Activated CD8-positive, alpha-beta memory T cell treated with anti-CD3 and anti-CD28 coated beads for 48 hours (primary cell): ENCODE measurements at places on chromosomes 7 and 10.

DNA sequence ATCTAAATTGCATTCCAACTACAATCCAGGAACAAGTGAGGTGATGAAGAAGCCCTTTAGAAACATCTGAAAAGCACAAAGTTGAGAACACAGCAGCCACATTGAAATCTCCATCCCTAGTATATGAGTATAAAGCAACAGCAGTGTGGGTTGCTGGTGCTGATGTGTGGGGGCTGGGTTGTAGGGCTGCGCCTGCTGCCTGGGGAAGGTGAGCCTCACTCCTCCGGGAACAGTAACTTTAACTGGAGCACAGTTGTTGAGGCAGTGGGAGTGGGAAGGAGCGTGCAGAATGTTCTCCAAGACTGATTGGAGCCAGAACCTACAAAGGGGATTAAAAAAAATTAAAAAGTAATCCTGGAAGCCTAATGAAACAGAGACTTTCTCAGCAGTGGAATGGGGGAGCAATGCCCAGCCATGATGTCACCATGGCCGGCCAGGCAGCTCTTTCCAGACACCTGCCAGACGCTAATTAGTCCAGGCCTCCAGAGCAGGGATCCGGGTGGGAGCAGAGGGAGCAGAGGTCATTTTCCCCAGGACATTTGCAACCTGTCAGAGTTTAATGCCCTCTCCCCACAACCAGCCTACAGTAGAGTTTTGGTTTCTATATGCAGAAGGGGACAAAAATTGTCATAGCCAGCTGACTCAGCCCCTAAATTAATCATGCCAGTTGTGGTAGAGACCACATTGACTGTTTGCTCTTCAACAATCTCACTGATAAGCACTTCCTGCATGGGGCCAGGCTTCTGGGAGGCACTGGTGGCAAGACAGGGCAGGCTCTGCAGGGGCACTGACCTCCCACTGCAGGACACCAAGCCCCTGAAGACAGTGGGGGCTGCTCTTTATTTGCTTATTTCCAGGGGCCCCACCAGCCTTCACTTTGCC lies 133.0 kb upstream of the ZNF32 start:
- no peak for DNase-seq

- no peak for DNase-seq
These were observed 40.7 kb downstream of the AHR start for GRCh38 chr7:17339139-17339538.

DNA sequence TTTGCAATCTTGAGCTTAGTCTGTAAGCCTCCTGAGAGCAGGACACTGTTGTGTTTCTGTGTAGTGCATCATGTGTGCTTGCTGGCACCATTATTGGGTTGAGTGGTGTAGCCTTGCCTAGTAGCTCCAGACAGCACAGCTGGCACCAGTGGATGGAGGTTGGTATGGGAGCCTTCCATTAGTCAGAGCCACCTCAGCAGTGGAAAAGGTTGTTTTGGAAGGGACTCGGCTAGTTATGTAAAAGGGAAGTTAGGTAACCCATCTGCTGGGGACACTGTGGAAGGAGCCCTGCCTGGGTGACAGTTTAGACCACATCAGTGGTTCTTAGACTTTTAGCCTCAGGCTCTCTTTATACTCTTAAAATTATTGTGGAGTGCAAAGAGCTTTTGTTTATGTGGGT lies 16.3 kb downstream of the MINDY4 start:
- DNase-seq, result no peak

GRCh38 chr10:86684331-86685097 lies 16.2 kb downstream of the LDB3 start:
- no peak for DNase-seq

DNA sequence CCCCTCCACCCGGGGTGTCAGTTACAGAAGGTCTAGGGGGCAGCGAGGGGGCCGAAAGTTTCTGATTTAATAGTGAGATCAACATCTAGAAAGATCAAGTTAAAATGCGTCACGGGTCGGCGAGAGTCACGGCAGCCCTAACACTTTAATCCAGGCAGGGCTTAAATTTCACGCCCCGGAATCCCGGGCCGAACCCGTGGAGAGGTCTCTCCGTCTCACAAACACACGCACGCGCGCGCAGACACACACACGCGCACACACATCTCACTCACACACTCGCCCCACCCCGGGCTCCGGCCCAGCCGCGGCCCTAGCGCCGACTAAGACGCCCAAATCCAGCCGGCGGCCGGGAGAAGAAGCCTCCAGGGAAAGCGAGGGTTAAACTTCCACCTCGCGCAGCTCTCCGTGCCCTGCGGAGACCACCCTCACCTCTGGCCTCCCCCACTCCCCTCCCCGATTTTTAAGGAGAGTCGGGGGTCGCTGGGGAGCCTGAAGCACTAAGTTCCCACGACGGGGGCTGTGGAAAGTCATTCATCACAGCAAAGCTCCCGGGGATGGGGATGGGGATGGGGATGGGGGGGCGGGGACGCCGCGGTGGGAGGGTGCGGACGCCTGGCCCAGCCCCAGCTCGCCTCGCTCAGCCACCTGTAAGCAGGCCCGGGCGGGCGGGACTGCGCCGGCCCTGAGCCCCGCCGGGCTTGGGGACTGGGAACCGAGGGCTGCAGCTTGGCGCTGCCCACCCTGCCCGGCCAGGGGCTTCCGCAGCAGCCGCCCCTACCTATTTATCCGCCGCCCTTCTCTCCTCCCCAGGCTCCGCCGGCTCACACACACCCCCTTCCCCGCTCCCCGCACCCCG lies 1.6 kb downstream of the PDGFA start:
- no peak for DNase-seq

- DNase-seq, result no peak
These were observed 44.7 kb upstream of the ZEB1 start for GRCh38 chr10:31274310-31274709.

DNA sequence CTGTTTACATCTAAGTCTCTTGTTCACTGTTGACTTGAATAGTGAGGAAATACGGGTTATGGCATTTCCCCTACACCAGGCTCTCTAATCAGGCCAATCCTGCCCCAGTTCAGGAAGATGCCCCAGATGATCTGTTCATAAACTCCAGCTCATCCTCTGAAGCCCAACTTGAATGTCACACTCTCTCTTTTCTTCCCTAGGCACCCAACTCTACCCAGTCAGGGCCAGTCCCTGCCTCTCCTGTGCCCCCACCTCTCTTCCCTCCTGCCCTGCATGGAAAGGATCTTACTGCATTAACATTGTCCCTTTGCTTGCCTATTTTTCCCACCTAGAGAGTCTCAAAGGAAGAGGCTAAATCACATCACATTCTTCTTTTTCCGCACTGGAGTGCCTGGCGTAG lies 10.6 kb upstream of the TRPV6 start:
- DNase-seq, result no peak

- DNase-seq, result no peak
These were observed 52.7 kb downstream of the NHLRC2 start for GRCh38 chr10:113907166-113907565.

GRCh38 chr7:17150018-17150417 lies 148.4 kb upstream of the AHR start:
- DNase-seq, result no peak

GRCh38 chr7:3068530-3068929 lies 24.9 kb upstream of the CARD11 start:
- no peak for DNase-seq

DNA sequence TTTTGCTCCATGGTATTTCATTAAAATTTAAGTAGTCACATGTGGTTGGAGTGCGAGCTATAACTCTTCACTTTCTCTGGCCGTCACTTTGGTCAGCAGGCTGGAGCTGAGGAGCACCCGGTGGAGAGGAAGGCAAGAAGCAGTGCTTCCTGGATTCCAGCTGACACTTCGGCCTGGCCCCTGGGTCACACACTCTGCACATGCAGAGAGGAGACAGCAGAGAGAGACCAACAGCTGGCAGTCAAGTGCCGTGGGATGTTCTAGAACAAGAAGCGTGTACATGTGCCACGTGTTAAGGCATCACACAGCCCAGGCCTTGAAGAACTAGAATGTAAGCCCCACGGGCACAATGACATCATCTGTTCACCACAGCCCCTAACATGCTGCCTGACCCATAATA lies 30.1 kb downstream of the PSAP start:
- no peak for DNase-seq

DNA sequence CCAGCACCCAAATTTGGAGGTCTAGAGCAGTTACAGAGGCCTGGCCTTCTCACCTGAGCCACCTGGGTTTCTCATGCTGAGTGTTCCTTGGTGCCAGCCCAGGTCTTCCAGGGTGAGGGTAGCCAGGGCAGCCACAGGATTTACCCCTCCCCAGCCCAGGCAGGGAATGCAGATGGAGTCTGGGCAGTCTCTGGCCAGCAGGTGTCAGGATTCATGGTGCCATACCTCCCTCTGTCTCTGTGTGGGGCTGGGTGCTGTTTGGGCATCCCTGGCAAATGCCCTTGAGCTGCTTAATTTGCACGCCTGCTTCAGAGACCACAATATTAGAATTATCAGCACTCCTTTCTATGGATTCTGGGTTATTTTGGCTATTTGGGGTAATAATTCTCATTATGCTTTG lies 246.7 kb downstream of the GFRA1 start:
- no peak for DNase-seq

DNA sequence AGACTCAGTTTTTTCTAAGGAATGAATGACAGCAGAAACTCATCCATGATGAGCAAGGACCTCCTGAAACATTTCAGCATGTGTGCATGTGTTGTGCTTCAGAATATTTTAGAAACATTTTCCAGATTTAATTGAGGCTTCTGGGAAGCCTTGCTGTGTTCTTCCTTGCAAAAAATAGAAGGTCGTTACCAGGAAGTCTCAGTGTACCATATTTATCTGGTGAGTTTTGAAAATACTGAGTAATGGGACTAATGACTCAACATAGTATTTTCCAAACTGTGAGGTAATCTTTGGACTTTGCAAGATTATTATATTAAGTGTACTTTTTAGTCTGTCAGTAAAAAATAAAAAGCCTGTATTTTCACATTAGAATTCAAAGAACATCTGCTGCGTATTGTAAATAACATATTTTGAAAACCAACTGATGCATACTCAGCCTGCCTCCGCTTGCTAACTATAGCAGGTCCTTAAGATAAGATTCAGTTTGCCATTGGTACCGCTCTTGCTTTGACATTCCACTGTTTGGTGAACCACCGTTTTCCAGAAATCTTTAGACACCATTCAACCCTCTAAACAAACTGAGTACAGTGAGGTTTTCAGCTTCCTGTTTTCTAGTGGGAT lies 739.6 kb upstream of the GALNT17 start:
- DNase-seq, result no peak

DNA sequence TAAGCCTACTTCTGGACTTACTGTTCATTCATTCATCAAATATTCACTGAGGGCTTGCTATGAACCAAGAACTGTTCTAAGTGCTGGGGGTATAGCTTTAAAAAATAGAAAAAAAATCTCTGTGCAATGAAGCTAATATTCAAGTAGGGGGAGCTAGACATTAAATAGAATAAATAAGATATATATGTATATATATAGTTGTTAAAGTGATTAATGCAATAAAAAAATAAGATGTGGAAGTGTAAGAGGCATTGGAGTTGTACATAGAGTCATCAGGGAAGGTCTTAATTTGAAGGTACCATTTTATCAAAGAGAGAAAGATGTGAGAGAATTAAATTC lies 181.2 kb upstream of the AGR3 start:
- DNase-seq, result no peak

GRCh38 chr7:66033471-66034385 lies 41.9 kb upstream of the ASL start:
- no peak for DNase-seq

DNA sequence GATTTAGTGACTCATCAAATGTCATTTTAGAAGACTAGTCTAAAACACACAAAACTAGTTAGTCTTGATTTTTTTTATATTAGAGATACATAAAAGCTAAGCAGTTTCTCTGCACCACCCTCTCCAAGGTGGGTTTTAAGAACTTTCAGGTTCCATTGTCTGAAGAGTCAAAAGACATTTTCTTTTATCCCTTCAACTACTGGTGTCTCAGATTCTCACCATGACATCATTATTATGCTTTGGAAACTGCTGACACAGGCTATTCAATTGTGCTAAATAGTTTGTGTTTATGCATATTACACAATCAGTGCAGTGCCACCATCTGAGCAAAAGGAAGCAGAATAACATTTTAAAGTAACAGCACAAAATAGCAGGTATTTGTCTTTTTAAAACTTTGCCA lies 52.2 kb downstream of the IGF2BP3 start:
- no peak for DNase-seq

- DNase-seq, result no peak
These were observed 5.7 kb downstream of the ZNF22 start for GRCh38 chr10:45006276-45007030.

GRCh38 chr7:42247301-42247700 lies 10.3 kb upstream of the GLI3 start:
- DNase-seq, result no peak

DNA sequence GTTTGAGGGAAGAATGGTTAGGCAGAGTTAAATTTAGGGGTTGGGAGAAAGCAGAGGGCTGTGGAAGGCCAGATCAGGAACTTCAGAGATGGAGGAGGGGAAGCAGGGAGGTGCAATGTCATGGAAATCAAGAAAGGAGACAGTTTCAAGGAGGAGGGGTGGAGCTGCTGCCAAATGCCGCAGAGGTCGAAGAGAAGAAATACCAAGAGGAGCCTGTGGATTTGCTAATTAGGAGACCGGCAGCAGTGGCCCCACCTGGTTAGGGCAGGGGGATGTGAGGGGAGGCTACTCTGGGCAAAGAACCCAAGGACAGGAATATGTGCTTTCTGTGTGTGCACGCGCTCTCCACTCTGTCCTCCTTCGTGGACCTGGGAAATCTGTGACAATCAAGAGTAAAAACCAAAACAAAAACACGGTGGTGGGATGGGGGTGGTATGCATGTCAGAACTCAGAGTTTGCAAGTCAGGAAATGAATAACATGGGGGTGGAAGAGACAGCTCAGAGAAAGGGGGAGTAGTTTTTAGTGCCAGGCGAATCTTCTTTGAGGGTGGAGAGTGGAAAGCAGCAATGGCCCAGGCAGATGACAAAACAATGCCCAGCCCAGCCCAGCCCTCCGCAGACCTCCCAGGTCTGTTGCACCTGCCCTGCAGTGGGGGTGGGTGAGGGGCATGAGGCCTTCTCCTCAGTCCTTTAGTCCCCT lies 102.9 kb upstream of the PAX2 start:
- DNase-seq, result no peak

DNA sequence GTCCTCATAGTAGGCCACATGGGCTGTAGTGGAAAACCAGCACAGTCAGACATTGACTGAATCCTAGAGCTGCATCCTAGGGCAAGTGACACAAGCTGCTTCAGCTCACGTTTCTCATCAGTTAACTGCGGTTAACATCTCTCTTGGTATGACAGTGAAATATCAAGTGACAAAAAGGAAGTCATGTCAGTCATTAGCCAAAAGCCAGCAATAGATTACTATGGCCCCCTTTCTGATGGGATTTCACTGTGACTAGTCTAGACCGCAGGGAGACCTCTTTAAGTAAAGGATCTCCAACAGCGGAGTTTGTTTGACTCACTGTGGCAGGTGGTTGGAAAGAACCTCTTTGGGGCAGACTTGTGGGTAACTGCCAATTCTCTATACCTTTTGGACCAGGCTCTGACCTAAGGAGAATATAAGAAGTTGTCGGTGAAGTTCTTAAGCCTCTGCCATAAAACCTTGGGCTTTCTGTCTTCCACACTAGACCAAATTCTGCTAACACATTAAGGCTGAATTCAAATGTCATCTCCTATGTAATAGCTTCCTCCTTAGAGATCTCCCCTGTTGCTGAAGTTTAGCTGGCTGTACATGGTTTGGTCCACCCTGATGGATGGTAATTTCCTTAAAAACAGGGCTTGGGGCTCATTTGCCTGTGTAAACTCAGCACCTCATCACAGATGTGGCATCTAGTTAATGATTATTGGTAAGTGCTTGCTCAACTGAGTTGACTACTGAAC lies 115.3 kb downstream of the SGMS1 start:
- no peak for DNase-seq

- DNase-seq, result no peak
These were observed 276.1 kb upstream of the NEBL start for GRCh38 chr10:21172930-21173801.

GRCh38 chr10:35435824-35436223 lies 99.5 kb downstream of the CCNY start:
- no peak for DNase-seq
